ENCODE measurements at places on chromosomes 11 and 22. TPM values are rescaled to one million over a fixed set of nuclear protein-coding genes. Genes with fewer than 3 reads are reported as not detected.

Gene BTG4
- not detected for total RNA-seq

Gene CRYBB1
- total RNA-seq, result not detected

Gene KRTAP5-10
- not detected for total RNA-seq

Gene CYB5R2
- not detected for total RNA-seq

Gene MS4A3
- not detected for total RNA-seq

Gene CHORDC1
- total RNA-seq, result 59.6 TPM

Gene OR8K5
- total RNA-seq, result not detected

Gene JOSD1
- 113 TPM for total RNA-seq

Gene OR10G6
- total RNA-seq, result not detected

Gene AP2A2
- 52.6 TPM for total RNA-seq

Gene EFEMP2
- total RNA-seq, result 5.2 TPM

Gene DRICH1
- not detected for total RNA-seq

Gene ELF5
- not detected for total RNA-seq

Gene TTC36
- total RNA-seq, result not detected

Gene MRPL17
- total RNA-seq, result 460 TPM

Gene PRG3
- not detected for total RNA-seq

Gene NCF4
- total RNA-seq, result not detected

Gene CDC42BPG
- 0.12 TPM for total RNA-seq

Gene ADORA2A
- total RNA-seq, result 15.0 TPM

Gene OR52N1
- total RNA-seq, result not detected

Gene CCDC73
- total RNA-seq, result not detected

Gene KCNQ1OT1
- under 0.01 TPM for total RNA-seq

Gene MPZL3
- 6.0 TPM for total RNA-seq

Gene OR52H1
- total RNA-seq, result not detected

Gene SLC22A6
- total RNA-seq, result not detected

Gene PHETA2
- total RNA-seq, result not detected

Gene OR2AT4
- total RNA-seq, result not detected

Gene FAM83F
- not detected for total RNA-seq

Gene TENM4
- total RNA-seq, result 0.70 TPM

Gene CARD16
- total RNA-seq, result not detected

Gene OR10A2
- total RNA-seq, result not detected

Gene SPECC1L
- total RNA-seq, result 6.7 TPM

Gene ADM
- 95.5 TPM for total RNA-seq

All from Caki2 (cell line).